Fibroblast of the aortic adventitia (primary cell): ENCODE measurements at places on chromosomes 1 and 21. TPM values are rescaled to one million over a fixed set of nuclear protein-coding genes. Genes with fewer than 3 reads are reported as not detected.

S100A9 gene
- total RNA-seq = not detected in 2 replicates

TCHHL1 gene
- not detected in 2 replicates for total RNA-seq

CFHR4 gene
- under 0.01 TPM in 1 of 2 replicates, not detected in the other for total RNA-seq

TRMT13 gene
- 7.0 and 15.0 TPM in 2 replicates for total RNA-seq

ZNF683 gene
- total RNA-seq = not detected in 2 replicates

AQP10 gene
- total RNA-seq = not detected in 2 replicates

NUAK2 gene
- total RNA-seq = 0.74 and 2.9 TPM in 2 replicates

WNT3A gene
- not detected in 2 replicates for total RNA-seq

NPHS2 gene
- not detected in 2 replicates for total RNA-seq

MAP10 gene
- 1.5 and 1.9 TPM in 2 replicates for total RNA-seq

ITGB2 gene
- 0.09 TPM in 1 of 2 replicates, not detected in the other for total RNA-seq

C1orf21 gene
- 41.0 and 47.3 TPM in 2 replicates for total RNA-seq

CNTN2 gene
- not detected in 2 replicates for total RNA-seq

OR2T29 gene
- total RNA-seq = not detected in 2 replicates

STYXL2 gene
- not detected in 2 replicates for total RNA-seq

FMO2 gene
- 0.45 and 7.4 TPM in 2 replicates for total RNA-seq

UBASH3A gene
- not detected in 2 replicates for total RNA-seq

HAO2 gene
- total RNA-seq = not detected in 2 replicates

PTPN22 gene
- total RNA-seq = 0.99 and 1.6 TPM in 2 replicates

MAP3K21 gene
- total RNA-seq = 0.18 and 0.25 TPM in 2 replicates

KIFAP3 gene
- 39.8 and 47.3 TPM in 2 replicates for total RNA-seq

PIK3CD gene
- 3.0 and 6.5 TPM in 2 replicates for total RNA-seq

KLHDC7A gene
- not detected in 2 replicates for total RNA-seq

ADARB1 gene
- total RNA-seq = 2.1 and 7.0 TPM in 2 replicates

RGS1 gene
- total RNA-seq = not detected in 2 replicates

SH2D2A gene
- total RNA-seq = not detected in 2 replicates

VANGL2 gene
- total RNA-seq = not detected in 2 replicates

MAP1LC3C gene
- total RNA-seq = 0.09 TPM in 1 of 2 replicates, not detected in the other

APOBEC4 gene
- not detected in 2 replicates for total RNA-seq

C1QB gene
- total RNA-seq = not detected in 2 replicates

TNFRSF18 gene
- total RNA-seq = not detected in 2 replicates

CNN3 gene
- 211 and 318 TPM in 2 replicates for total RNA-seq

KCNQ4 gene
- total RNA-seq = not detected in 2 replicates

LCE1D gene
- total RNA-seq = not detected in 2 replicates

FMO4 gene
- total RNA-seq = 4.8 and 7.2 TPM in 2 replicates

SERPINC1 gene
- not detected in 2 replicates for total RNA-seq

NHLH1 gene
- not detected in 2 replicates for total RNA-seq

PGLYRP4 gene
- not detected in 2 replicates for total RNA-seq

TLCD4 gene
- 0.25 and 0.36 TPM in 2 replicates for total RNA-seq

PYHIN1 gene
- 1.6 TPM in 1 of 2 replicates, not detected in the other for total RNA-seq

CELF3 gene
- total RNA-seq = not detected in 2 replicates

SASS6 gene
- total RNA-seq = 0.74 and 9.5 TPM in 2 replicates

KRTAP27-1 gene
- not detected in 2 replicates for total RNA-seq

PGBD2 gene
- 3.1 and 4.7 TPM in 2 replicates for total RNA-seq

SON gene
- 138 and 178 TPM in 2 replicates for total RNA-seq

MNDA gene
- total RNA-seq = not detected in 2 replicates

SPATA6 gene
- total RNA-seq = 8.7 and 10.5 TPM in 2 replicates

MYOM3 gene
- total RNA-seq = under 0.01 TPM in 1 of 2 replicates, not detected in the other

LCE2A gene
- not detected in 2 replicates for total RNA-seq

LHX8 gene
- total RNA-seq = 0.09 TPM in 1 of 2 replicates, not detected in the other

TEKT2 gene
- total RNA-seq = 0.18 and 2.1 TPM in 2 replicates

FMO3 gene
- 1.3 TPM in 1 of 2 replicates, not detected in the other for total RNA-seq

FAM78B gene
- total RNA-seq = 0.25 and 0.27 TPM in 2 replicates

SPATA21 gene
- not detected in 2 replicates for total RNA-seq

LCE3D gene
- not detected in 2 replicates for total RNA-seq

PLEKHN1 gene
- 0.54 TPM in 1 of 2 replicates, not detected in the other for total RNA-seq
